Posterior vena cava (tissue), 2 donors: ENCODE measurements at places on chromosomes 4 and X. TPM values are rescaled to one million over a fixed set of nuclear protein-coding genes. Genes with fewer than 3 reads are reported as not detected.

The FDCSP gene
- not detected for total RNA-seq

The KCNIP4 gene
- not detected for total RNA-seq

DNA sequence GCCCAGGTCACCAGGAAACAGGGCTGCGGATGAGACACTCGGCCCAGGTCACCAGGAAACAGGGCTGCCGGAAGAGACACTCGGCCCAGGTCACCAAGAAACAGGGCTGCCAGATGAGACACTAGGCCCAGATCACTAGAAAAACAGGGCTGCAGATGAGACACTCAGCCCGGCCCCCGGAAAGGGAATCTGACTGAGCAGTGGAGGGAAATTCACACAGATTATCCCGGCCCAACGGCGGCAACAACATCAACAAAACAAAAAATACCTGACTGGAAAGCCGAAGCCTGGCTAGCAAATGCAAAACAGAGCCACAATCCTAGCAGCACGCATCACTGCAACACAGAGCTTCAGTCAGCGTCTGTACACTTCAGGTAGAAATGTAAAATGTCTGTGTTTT, 20.7 kb downstream of the AFAP1 start:
- DNase-seq: no peak

The C4orf51 gene
- not detected for total RNA-seq

The NAA11 gene
- not detected for total RNA-seq

The FRMD7 gene
- total RNA-seq: 0.69 TPM

DNA sequence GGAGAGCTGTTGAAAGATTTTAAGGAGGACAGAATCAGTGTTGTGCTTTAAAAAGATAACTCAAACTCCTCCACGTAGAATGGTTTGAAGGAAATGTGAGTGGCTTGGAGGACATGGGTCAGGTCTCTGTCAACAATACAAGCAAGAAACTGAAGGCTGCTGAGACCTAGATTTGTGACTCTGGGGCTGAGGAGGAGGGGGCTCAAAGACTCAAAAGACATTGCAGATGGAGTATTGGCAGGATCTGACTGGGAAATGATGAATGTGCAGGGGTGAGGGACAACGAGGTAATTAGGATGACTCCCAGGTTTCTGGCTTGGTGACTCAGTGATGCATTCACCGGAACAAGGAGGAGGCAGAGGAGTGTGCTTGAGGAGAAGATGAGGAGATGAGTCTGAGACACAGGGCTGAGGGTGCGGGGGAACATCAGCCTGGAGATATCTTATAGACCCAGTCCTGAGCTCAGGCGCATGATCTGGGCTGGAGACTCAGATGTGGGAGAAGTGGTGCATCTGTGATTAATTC, 3.3 kb upstream of the RPS4X start:
- DNase-seq: no peak

The SUPT20HL1 gene
- 0.69 TPM for total RNA-seq

The LDOC1 gene
- total RNA-seq: 36.7 TPM

DNA sequence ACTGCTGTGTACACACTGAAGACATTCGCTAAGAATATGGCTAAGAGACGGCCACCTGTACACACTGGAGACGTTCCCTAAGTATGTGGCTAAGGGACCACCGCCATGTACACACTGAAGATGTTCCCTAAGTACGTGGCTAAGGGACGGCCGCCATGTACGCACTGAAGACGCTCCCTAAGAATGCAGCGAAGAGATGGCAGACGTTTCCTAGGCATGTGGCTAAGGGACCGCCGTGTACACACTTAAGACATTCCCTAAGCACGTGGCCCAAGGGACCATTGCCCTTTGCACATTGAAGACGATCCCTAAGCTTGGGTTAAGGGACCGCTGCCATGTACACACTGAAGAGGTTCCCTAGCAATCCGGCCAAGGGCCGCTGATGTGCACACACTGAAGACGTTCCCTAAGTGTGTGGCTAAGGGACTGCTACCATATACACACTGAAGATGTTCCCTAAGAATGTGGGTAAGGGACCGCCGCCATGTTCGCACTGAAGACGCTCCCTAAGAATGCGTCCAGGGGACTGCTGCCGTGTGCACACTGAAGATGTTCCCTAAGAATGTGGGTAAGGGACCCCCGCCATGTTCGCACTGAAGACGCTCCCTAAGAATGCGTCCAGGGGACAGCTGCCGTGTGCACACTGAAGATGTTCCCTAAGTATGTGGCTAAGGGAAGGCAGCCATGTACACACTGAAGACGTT, 36.7 kb downstream of the DHRSX start:
- no peak for DNase-seq

DNA sequence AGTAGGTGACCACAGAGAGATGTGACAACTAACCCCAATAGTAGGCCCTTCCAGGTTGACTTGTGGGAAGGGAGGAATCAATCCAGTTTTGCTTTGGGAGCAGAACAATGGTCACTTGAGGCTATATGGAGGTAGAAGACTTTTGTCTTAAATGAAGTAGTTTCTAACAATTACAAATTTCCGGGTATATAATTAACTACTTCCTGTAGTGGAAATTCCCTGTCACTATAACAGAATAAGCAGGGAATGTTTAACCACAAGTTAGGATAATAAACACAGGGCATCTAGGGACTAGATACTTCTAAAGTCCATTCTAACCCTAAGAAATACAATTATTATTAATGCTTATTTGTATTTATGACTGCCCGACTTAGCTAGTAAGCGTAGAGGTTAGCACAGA, 99.0 kb upstream of the TRPC3 start:
- DNase-seq: no peak
